Upper lobe of right lung (tissue), 1 donor: ENCODE measurements at places on chromosomes 12 and 14.

GRCh38 chr12:57229046-57229633, 371 bp upstream of the SHMT2 start:
- no peak for DNase-seq

- no peak for DNase-seq
Observed at GRCh38 chr14:61484826-61485584, 163.6 kb downstream of the PRKCH start.

GRCh38 chr12:91377436-91377835, 194.8 kb upstream of the DCN start:
- no peak for DNase-seq

DNA sequence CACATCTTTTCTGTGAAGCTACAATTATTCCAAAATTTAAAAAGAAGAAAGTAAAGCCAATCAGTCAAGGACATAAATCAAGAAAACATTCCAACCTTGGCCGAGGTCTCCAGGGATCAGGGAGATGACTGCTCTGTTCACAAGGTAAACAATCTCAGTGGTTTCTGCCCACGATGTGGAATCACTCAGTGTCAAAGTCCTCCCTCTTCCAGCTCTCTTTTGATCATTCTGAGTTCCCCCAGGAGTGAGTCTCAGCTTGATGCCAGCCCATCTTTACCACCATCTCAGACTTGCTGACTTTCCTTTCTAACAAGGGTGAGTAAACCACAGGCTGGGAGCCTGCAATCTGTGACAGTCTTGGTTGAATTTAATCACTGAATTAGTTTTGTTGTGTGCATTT, 4.8 kb upstream of the SERPINA9 start:
- no peak for DNase-seq

DNA sequence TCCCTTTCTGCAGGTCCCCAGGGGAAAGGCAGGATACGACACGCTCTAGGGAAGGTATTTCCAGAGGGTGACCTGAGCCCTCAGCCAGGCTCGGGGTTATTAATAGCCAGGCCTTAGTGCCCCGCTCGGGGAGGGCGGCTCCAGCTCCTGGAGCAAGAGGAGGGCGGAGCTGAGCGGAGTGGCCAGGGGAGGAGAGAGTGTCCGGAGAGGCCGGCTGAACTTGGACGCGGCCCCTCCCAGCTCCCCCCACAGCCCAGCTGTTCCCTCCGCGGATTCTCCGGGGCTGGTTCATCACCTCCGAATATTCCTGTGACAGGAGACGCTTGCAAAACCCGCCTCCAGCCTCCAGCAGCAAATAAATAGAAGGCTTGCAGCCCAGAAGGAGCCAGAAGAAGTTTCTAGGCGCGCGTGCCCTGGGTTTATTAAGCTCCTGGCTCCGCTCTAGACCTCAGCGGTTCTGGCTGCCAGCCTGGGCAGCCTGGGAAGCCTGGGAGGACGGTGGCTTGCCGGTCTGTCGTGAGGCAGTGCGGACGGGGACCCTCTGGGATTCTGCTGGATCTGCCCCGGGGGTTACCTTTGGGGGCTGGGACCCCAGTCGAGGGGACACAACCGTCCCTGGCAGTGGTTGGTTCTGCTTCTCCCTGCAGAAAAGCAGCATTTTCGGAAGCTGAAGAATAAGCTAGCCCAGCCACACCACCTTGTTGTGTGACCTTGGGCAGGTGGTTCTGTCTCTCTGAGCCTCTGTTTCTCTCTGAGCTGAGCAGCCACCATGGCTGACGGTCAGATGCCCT, at the start of gene HSPB8:
Gene HSPB8 (plus strand): TSS at position 388 of the 791 bp plus-strand sequence. CDS start 382 bp downstream, at position 770.
- peak; percentile 95 for DNase-seq

- DNase-seq = no peak
Observed at GRCh38 chr12:62069976-62070375, 190.2 kb upstream of the USP15 start.

DNA sequence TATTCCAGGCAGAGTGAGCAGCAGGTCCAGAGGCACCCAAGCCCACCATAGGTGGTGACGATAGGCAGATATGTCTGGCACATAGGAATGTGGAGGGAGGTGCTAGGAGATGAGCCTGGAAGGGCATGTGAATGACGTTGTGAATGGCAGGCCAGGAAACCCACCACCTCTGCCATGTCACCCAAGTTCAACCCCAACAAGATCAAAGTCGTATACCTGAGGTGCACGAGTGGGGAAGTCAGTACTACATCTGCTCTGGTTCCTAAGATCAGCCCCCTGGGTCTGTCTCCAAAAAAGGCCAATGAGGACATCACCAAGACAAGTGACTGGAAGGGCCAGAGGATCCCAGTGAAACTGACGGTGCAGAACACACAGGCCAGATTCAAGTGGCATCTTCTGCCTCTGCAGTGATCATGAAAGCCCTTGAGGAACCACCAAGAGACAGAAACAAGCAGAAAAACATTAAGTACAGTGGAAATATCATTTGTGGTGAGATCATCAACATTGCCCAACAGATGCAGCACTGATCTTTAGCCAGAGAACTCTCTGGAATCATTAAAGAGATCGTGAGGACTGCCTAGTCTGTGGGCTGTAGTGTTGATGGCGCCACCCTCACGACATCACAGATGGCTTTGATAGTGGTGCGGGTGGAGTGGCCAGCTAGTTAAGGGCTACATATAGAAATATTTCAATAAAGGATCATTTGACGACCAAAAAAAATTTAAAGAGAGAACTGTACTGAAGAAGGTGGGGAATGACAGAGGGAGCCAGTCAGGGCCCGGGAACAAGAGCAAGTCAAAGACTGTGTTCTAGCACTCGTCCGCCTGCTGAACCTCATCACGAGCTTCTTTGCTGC, 99.7 kb downstream of the ZFP36L1 start:
- DNase-seq = peak; percentile 37

GRCh38 chr12:100555722-100556121, 17.8 kb upstream of the GAS2L3 start:
- DNase-seq = no peak

DNA sequence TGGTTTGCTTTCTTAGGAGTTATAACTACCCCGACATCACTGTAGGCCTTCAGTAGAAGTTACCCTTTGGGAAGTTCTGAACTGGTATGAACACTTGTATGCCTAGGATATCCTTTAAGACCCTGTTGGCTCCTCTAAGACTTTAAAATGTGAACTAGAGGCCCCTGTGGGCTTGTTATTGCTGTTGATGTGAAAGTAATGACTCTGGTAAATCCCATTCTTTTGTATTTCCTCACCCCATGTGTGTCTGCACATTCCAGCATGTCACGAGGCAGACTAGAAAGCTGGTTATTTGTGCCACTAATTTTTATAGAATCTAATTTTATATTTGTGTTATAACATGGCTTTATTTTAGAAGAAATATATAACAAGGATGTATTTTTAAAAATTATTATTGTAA, 48.9 kb downstream of the SERPINA10 start:
- no peak for DNase-seq

DNA sequence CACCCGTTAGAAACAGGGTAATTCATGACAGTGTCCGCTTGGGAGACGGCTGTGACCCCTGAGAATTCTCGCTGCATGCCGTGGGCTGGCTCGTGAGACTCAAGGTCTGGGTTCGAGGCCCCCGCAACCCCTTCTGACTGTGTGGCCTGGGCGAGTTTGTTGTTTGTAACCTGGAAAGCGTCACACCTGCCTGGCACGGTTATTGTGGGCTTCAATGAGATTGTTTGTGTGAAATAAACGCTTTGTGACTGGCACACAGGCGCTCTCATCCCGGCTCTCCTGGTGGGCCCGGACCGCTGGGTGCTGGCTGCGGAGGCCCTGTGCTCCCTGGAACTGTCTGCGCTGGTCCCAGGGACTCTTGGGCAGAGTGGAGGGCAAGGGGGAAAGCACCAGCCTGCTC, 33.9 kb downstream of the MEG3 start:
- no peak for DNase-seq

DNA sequence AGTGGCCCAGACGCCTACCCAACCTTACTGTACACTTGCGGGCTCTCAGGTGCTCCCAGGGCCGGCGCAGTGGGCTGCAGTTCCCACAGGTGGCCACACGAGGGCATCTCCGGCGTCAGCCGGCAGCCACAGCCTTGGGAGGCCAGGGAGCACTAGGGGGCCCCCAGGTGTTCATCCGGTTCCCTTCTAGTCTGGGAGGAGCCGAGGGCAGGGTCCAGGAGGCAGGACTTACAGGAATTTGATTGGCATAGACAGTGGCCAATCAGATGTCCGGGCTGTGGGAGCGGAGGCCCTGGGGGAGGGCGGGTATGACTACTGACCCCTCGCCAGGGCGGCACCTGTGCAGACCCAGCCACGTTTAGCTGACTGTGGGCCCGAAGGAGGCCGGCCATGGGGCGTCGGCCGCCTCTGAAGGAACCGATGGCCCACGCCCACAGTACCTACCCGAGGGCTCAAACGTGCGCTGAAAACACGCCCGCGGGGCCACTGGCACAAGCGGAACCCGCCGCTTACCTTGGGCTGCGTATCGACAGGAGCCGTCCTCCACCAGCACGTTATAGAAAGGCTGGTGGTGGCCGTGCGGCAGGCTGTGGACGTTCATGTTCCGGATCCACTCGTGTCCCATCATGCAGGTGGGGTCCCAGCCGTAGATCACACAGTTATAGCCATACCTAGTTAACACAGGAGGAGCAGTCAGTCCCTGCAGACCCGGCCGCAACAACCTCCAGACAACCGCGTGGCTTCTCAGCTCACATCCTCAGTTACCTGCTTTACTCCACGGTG, 34.8 kb downstream of the FBXO21 start:
- DNase-seq = peak; percentile 85

- DNase-seq = no peak
Observed at GRCh38 chr14:69673104-69673503, 61.7 kb downstream of the SUSD6 start.

DNA sequence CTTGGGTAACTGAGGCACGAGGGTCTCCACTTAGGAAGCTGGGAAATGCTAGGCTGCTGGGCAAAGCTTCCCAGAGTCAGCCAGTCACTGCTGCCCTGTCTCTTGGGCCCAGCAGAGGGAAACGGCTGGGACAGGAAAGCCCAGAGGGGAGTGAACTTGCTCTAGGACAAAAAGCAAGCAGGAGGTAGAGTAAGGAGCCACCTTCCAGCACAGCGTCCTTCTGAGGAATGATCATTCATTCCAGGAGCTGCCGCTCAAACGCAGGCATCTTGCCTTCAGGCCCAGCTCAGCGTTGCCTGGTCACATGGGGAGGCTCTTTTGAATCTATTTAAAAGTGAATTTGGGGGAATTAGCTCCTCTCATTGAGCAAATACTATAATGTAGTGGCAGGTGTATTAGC, 118.6 kb downstream of the CRACR2A start:
- no peak for DNase-seq

- no peak for DNase-seq
Observed at GRCh38 chr12:92036771-92037453, 108.7 kb downstream of the BTG1 start.

- no peak for DNase-seq
Observed at GRCh38 chr12:4091016-4091743, 182.4 kb upstream of the CCND2 start.

- no peak for DNase-seq
Observed at GRCh38 chr12:97464385-97465321, 2.0 kb downstream of the RMST start.

DNA sequence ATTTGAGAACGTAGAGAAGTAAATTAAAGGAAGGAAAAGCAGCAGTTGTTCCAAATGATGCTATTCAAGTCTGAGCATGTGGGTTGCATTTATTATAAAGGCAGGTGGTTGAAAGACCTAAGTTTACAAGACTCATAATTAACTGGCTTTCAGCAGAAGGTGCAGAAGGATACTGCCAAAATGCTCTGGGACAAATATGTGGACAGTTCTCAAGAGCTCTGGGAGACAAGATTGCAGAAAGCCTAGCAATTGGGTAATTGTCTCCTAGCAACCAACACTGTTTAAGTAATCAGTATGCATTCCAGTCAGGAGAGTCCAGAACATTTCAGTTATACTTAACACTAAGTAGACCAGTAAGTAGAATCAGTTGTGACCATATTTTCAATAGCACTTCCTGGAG, 131.5 kb downstream of the GPR135 start:
- no peak for DNase-seq

DNA sequence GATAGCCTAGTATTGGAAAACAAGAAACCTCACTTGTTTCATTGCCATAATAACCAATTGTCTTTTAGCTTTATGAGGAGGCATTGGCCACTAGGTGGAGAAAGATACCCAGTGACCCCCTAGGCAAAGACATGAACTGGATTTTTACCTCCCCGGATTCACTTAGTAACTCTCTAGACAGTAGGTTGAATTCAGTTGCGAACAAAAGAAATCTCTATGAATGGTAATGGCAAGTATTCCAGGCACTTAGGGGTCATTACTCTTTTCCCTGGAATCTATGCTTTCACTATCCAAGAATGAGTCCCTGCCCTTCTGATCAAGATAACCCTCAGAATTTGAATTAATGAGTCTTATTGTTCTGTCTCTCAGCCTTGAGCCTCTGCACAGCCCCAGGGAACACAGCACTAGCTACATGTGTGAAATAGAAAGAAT, 29.5 kb upstream of the RHOJ start:
- no peak for DNase-seq

GRCh38 chr12:8841778-8842177, 19.4 kb downstream of the A2ML1 start:
- no peak for DNase-seq

- DNase-seq = no peak
Observed at GRCh38 chr12:130266751-130267150, 70.9 kb upstream of the PIWIL1 start.

DNA sequence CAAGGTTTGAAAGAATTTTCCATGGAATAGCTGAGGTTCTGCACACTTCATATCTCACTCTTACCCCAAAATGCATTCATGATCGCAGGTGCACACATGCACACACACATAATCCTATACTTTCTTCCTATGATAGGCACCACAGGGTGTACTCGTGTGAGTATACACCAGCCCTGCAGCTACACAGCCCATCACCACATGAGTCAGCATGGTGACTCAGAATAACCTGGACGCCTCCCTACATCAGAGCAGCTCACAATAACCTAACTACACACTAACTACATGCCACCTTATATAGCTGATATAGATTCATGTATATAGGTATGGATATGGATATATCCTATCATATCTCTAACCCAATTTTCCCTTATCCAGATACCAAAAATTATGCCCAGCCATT, 850.2 kb upstream of the TMEM132C start:
- no peak for DNase-seq

DNA sequence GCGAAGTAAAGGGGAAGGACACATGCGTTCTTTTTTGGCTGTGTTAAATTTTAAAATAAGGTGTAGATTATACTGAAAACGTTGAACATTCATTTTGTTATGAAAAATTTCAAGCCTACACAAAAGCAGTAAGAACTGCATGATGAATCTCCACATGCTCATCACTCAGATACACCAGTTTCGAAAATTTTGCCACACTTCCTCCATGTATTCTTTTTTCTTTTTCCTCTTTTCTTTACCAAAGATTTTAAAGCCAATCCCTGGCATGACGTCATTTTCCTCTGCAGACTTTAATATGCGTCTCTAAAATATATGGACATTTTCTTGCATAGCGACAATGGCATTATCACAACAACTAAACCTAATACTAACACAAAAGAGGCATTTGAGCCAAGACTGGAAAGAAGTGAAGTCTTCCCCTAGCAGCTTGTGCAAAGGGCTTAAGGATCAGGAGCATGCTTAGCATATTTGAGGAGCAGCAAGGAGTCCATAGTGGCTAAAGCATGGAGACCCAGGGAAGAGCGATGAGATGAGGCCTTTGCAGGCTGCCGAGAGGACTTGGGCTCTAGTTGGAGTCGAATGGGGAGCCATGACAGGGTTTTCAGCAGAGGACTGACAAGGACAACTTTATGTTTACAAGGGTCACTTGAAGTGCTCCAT, 111.9 kb downstream of the ERC1 start:
- no peak for DNase-seq

- peak; percentile 88 for DNase-seq
Observed at GRCh38 chr14:91947475-91948184, at the start of gene FBLN5. TSS of gene FBLN5 (minus strand) at chr14:91947694. CDS start at chr14:91947229, 465 bp downstream.
